ENCODE measurements at places on chromosomes 2 and 18.

DNA sequence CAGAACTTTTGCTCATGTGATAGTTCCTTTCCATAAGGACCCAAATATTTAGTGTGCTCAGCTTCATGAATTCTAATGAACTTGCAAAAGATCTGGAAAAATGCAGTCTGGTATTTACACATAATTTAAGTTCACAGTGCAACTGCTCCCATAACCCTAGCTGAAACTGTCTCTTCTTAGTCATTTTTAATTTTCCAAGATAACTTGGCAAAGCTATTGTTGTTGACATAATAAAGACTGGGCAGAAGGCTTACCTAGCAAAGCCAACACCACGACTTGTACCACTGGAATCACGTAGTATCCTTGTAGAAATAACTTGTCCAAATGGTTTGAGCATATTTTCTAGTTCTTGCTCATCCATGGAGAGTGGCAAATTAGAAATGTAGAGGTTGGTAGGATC, 103.0 kb upstream of the ITGB6 start:
- no peak for DNase-seq

DNA sequence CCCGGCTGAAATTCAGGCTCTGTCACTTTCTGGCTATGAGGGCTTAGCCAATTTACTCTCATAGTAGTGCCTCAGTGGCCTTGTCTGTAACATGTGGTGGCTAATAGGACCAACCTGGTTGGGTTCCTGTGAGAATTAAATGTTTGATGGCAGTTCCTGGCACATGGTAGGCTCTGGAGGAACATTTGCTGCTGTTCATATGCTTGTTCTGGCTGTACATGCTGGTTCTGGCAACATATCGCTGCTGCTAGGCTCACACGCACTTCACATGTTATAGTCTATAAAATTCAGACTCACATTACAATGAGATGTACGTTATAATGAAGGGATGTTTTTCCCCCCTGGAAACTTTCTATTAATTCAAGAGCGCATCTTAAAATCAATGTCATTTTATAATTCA, 417.7 kb upstream of the GYPC start:
- DNase-seq: no peak

DNA sequence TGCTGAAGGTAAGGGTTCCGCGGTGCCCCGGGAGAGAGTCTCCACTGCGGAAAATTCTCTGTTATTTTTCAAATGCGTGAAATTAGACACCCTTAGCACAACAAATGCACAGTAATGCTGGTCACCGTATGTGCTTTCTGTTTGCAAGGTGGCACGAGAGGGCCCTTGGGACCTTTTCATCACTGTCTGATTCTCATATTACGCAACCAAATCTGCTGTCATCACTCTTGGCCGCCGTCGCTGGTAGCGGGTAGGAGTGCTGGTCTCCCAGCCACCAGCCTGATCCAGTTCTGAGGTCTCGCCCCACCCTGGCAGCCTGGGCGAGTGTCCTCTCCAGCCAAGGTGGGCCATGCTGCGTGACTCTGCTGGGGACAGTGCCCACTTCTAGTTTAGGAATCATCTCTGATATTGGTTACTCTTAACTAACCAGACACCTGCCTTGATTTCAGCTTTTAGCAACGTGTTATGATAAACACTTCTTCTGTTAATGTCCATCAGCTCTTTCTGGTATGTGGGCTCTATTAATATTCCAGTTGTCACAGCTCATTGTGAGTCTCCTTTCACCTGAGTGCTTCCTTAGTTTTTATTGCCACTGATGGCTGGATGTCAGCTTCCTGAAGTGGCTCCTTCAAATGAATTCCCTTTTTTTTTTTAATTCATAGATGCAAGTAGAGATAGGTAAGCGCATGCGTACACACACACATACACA, 199.4 kb downstream of the GBX2 start:
- DNase-seq: no peak

DNA sequence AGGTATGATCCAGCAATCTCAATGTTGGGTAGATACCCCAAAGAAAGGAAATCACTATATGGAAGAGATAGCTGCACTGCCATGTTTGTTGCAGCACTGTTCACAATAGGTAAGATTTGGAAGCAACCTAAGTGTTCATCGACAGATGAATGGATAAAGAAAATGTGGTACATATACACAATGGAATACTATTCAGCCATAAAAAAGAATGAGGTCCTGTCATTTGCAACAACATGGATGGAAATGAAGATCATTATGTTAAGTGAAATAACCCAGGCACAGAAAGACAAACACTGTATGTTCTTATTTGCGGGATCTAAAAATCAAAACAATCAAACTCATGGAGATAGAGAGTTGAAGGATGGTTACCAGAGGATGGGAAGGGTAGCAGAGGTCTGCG, 372.4 kb upstream of the SPRED2 start:
- DNase-seq: no peak

- DNase-seq: no peak
Measured at GRCh38 chr2:240985881-240986786, 12.3 kb upstream of the SNED1 start.

DNA sequence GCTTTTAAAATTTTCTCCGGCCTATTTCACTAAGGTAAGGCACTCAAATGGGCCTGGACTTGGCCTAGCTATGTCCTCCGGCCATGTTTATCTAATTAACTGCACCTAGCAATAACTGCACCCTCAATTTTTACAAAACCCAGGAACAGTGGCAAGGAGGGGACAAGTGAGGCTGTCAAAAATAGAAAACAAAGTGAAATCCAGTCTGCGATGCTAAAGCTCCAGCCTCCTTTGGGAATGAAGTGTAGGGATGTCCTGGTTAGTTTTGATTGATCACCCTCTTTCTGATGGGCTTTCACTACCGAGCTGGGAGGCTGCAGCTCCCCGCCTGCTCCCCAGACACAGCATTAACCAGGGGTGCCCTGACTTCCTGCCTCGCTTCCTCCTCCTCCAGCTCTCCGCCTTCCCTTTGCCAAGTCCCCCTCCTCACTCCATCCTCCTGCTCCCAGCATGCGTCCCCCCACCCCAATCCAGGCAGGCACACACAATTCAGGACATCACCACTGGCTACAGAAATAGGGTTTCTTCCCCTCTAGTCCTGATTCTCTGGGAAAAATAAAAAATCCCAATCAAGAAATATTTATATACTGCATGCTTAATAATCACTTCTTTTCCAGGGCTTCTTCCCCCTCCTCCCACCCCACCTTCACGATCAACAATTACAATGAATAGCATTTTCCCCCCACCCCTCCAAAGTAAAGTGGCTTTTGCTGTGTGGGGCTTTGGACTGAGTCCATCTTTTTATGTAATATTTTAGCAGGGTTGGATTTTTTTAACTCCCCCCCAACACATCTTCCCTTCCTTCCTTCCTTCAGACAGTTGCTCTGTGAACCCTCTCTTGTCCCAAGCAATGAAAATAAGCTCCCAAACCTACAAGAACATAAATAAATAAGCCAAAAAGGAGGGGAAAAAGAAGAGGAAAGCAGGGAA, 3.3 kb upstream of the POU3F3 start:
- DNase-seq: no peak

DNA sequence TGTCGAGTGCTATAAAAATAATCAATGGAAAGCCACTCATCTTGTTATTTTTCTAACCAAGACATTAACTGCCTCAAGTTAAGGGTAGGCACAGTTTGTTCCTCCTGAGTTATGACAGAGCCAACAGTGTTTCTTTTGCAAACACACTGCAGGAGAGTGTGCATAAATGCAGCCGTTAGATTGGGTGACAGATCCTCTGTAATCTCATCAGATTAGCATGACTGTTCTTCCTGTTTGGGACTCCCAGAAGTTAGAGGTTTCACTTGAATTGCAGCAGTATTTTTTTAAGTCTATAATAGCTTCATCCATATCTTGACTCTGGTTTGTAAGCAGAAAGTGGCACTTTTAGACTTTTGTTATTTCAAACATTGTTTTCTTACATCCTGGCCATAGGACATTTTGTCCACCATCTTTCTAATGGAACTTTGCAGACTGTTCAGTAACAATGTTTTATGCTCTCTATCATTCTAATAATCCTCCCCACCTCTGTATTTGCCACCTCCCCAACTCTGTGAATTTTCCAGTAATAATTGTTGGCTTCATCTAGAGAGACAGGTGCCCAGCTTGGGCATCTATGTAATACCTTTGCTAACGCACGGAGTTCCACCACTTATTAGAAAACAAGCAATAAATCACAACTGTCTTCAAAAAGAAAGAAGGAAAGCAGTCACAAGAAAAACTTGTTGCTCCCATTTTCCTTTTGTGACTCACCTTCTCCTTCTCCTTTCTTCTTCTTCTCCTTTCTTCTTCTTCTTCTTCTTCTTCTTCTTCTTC, 560.0 kb downstream of the ADCYAP1 start:
- no peak for DNase-seq

- no peak for DNase-seq
Measured at GRCh38 chr2:162478721-162479129, 134.8 kb downstream of the GCA start.

DNA sequence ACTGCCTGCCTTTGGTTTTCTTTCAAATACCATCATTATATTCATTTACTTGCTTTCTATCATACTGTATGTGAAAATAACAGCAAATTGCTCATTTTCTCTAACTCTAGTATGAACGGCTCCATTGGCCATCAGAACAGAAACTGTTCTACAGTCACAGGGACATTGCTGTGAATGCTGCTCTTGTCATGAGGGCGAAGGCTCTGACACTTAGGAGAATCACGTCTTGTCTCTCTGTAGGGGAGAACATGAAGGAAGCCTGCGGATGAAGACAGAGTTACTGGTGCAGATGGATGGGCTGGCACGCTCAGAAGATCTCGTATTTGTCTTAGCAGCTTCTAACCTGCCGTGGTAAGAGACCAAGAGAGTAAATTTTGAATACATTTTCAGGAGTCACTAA, 41.7 kb upstream of the ELOA2 start:
- DNase-seq: no peak

- DNase-seq: no peak
Measured at GRCh38 chr2:121018136-121019061, 266.6 kb downstream of the TFCP2L1 start.
